GM04503 (cell line): ENCODE measurements at places on chromosomes 4 and X.

DNA sequence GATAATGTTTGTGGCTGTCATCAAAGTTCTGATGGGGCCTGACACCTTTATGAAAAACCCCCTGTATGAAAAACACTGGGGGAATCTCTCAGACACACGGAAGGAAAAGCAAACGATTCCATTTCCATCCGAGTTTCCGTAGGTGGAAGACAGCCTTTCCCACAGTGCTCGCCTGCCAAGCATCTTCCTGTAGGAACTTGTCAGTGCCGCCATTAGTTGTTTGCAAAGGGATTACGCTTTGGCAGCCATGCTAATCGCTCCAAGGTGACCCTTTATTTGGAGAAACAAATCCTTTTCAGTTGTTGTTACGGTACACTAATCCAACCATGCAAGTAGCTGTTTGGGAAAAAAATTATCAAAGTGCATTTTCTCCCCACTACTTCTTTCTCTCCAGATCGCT, 44.4 kb upstream of the STOX2 start:
- DNase-seq = no peak

- DNase-seq = no peak
These were observed 33.0 kb downstream of the PPA2 start for GRCh38 chr4:105440890-105441289.

DNA sequence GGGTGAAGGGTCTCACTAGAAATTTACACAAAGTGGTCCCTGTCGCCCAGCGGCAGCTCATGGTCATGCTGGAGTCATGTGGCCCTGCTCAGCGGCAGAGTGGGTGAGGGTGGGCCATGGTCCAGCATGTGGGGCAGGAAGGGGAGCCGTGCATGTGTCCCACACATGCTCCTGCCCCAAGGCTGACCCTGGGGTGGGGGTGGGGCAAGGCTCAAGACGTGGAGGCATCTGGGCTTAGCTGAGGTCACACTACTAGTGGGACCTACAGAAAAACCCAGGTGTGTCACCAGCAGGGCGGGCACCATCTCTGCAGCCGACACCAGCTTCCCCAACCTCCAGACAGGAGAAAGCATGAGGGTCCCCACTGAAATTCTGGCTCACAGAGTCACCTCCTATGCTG, 42.4 kb downstream of the EVC start:
- DNase-seq = no peak

DNA sequence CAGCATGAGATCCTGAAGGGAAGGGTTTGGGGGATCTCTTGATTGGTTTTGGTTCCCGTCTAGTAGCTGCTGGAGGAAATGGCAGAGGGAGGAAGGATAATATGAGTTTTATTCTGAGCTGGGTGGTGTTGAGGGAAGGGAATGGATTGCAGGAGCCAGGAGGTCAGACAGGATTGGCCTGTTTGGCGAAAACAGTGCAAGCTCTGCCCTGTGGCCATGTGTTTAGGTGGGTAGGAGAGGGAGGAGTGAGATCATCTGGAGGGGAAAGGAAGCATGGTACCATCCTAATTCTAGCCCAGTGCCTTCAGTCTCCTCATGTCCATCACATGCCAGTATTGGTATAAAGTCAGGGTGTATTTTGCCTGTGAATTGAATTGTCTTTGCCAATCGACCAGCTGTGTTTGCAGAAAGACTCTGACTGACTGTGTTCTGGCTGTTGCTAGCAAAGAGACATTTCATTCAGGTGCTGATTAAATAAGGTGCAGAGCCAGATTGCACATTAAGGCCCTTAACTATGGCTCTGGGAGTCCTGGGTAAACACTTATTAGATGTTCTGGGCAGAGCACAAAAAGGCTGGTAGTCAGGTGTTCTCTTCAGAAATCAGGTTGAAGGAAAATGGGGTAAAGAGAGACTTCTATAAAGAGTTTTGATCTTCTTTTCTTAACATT, 10.0 kb downstream of the TMEM164 start:
- DNase-seq = no peak

- DNase-seq = no peak
These were observed 73.0 kb upstream of the FRMPD4 start for GRCh38 chrX:12065251-12065650.

- DNase-seq = no peak
These were observed 25.2 kb upstream of the PLAC1 start for GRCh38 chrX:134683351-134684005.

- DNase-seq = no peak
These were observed 77.9 kb downstream of the MTMR1 start for GRCh38 chrX:150771116-150771515.

- DNase-seq = no peak
These were observed 63.8 kb upstream of the TAPT1 start for GRCh38 chr4:16289897-16290554.

DNA sequence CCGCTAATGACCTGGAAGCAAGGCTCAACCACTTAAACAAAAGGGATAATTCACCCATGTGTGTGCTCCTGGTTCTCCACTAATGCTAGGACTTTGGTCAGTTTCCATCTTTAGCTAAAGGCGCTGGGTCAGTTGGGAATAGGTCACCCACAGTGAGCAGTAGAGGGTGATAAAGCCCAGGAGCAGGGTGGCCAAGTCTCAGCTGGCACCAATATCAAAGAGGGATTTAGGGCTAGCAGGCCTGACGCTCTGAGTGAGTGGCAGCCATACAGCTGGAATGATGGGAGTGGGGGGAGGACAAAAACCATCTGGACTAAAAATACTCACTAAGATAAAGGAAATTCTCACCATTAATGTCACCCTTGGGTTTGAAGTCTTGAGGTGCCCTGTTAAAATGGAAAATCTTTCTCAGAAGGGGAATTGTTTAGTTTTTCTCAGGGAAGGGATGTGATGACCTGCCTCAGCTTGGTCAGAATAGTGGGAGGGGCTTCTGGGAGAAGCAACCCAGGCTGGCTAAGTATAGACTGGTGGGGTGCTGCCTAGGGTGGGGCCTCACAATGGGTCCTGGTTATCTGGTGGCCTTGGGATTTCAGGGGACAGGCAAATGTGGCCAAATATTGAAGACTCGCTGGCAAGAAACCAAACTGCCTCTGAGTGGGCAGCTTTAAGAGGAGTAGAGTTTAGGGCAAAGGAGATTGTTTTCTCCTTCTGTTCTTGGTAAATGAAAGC, 47.1 kb downstream of the TSC22D3 start:
- DNase-seq = no peak

GRCh38 chrX:77087529-77088169, 359.5 kb upstream of the FGF16 start:
- no peak for DNase-seq
